ENCODE measurements at places on chromosomes 6 and 20. TPM values are rescaled to one million over a fixed set of nuclear protein-coding genes. Genes with fewer than 3 reads are reported as not detected.

DNA sequence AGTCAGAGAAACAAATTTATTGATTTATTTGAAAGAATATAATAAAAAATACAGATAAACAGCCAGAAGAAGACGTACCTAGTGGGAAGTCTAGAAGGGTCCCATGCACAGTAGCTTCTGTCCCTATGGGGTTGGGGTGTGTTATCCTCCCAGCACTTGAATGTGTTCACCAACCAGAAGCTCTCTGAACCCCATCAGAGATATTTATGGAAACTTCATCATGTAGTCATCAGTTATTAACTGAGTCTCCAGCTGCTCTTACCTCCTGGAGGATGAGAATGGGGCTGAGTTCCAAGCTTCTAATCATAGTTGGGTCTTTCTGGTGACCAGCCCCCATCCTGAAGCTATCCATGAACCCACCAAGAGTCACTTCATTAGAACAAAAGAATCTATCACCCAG, 15.4 kb upstream of the USP45 start:
- H3K4me3 ChIP-seq = no peak overlapping the region
- no peak for DNase-seq
- no peaks in the 10 kb centered on the region for H3K36me3 ChIP-seq
- no peak overlapping the region for H3K27ac ChIP-seq

- no peak for DNase-seq
- no peaks in the 10 kb centered on the region for H3K36me3 ChIP-seq
- H3K4me3 ChIP-seq = no peak overlapping the region
- H3K27ac ChIP-seq = no peak overlapping the region
- peaks cover 5% of the 10 kb centered on the region for H3K27me3 ChIP-seq
Measured at GRCh38 chr20:44020406-44021148, 105.9 kb downstream of the TOX2 start.

GRCh38 chr6:21730533-21730932, 137.0 kb downstream of the SOX4 start:
- no peak for DNase-seq
- no peaks in the 10 kb centered on the region for H3K4me1 ChIP-seq
- no peaks in the 10 kb centered on the region for H3K27me3 ChIP-seq
- no peak overlapping the region for H3K27ac ChIP-seq

OR2J3 gene
- not detected for polyA plus RNA-seq

FAM184A gene
- polyA plus RNA-seq = 0.06 TPM
